Activated CD4-positive, alpha-beta T cell treated with anti-CD3 and anti-CD28 coated beads, Interleukin-2, amount 50 U/mL, for 4 hours (primary cell): ENCODE measurements at places on chromosomes 3 and 15.

DNA sequence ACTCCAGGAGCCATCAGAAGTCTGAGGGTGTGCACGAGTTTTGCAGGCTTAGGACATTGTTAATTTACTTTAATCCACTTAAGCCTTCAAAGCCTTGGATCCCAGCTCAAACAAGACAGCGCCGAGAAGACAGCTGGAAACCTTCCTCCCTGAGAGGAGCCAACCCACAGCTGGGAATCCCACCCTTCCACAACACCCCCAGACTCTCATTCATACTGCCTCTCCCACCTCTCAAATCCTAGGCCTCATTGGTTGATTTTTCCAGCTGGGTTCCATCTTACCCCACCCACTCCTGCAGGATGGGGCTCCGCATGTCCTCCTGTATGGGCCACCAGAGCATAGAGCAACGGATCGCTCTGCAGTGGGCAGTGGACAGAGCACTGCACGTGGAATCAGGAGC lies 80.4 kb downstream of the SEMA5B start:
- no peak for DNase-seq

- no peak for DNase-seq
These were observed 224.4 kb downstream of the THRB start for GRCh38 chr3:24270204-24270691.

- DNase-seq, result no peak
These were observed 3.6 kb downstream of the SIAH2 start for GRCh38 chr3:150759319-150759718.

DNA sequence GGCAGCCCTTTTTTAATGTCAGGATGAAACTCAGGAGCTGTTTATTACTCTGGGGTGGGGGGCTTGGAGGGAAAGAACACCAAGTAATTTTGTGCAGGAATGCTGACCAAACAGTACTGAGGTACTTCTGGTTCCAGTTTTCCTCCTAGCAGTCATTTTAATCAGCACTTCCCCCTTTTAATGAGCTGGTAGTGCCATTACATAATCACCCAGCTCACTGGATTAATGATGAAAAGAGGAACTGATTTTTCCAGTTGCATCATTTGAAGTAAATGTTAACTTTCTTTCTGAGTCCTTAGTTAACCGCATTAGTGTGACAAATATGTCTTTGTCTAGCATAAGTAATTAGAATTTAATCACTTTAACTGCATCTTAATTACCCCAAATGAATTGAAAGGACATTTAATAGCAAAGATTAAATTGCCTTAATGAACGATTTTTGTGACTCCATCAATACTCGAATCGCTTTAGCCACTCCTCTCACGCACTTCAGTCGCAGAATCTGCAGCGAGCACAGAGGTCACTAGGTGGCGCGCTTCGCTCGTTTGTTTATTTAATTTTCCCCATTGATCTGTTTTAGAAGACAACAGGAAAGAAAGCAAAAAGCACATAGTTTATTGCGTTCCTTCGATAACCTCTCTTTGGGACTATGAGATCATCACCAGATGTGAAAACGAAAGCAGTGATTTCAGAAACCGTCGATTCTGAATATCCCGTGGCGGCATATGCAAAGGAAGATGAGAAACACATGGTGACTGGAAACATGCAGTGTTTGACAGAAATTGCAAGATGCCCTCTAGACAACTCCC lies 9.8 kb downstream of the ONECUT1 start:
- DNase-seq, result peak; percentile 55

GRCh38 chr3:106963442-106963841 lies 413.8 kb upstream of the CCDC54 start:
- DNase-seq, result no peak

- DNase-seq, result peak; percentile 5
These were observed 1.4 kb downstream of the ZNF609 start for GRCh38 chr15:64461721-64462162.
